Naive thymus-derived CD4-positive, alpha-beta T cell (primary cell): ENCODE measurements at places on chromosomes 4 and X. TPM values are rescaled to one million over a fixed set of nuclear protein-coding genes. Genes with fewer than 3 reads are reported as not detected.
A peak's percentile ranks its signal among the peaks of the same experiment; 100 is the strongest.

GRCh38 chr4:79574741-79575451 is 166.9 kb upstream of the GK2 start:
- no peak overlapping the region for H3K27ac ChIP-seq
- H3K36me3 ChIP-seq, result no peaks in the 10 kb centered on the region
- no peaks in the 10 kb centered on the region for H3K4me1 ChIP-seq
- H3K27me3 ChIP-seq, result no peaks in the 10 kb centered on the region
- no peak overlapping the region for H3K4me3 ChIP-seq

DNA sequence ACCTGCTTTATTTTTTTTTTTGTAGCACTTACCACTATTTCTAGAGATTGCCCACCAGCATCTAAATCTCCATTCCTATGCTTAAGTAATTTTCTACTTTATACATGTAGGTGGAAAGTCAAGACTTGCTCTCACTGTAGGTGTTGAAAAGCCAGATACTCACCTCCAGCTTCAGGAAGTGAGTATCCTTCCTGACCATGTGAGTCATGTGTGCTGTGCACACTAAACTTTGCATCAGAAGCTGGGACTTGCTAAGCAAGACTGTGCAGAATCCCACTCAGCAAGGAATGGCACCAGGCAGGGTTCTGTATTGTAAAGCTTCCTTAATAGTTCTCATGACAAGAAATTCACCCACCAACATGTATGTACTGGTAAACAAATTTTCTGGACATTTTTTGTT is 151.8 kb downstream of the POU4F2 start:
- no peaks in the 10 kb centered on the region for H3K36me3 ChIP-seq
- H3K4me1 ChIP-seq, result no peaks in the 10 kb centered on the region
- H3K4me3 ChIP-seq, result no peak overlapping the region
- no peak overlapping the region for H3K27ac ChIP-seq
- peaks cover 3% of the 10 kb centered on the region for H3K27me3 ChIP-seq

- no peak for DNase-seq
- H3K4me1 ChIP-seq, result peaks cover 11% of the 10 kb centered on the region
- no peaks in the 10 kb centered on the region for H3K36me3 ChIP-seq
- no peak overlapping the region for H3K27ac ChIP-seq
These were observed 4.0 kb downstream of the PRPS1 start for GRCh38 chrX:107632346-107632745.

GRCh38 chr4:7253837-7254236 is 61.5 kb downstream of the SORCS2 start:
- no peaks in the 10 kb centered on the region for H3K36me3 ChIP-seq
- DNase-seq, result no peak
- H3K27me3 ChIP-seq, result no peaks in the 10 kb centered on the region

FGG gene
- not detected for polyA plus RNA-seq

MAGED4B gene
- polyA plus RNA-seq, result 0.41 TPM

GRCh38 chr4:165540206-165540830 is 161.5 kb downstream of the CPE start:
- no peak overlapping the region for H3K4me3 ChIP-seq
- DNase-seq, result no peak
- no peaks in the 10 kb centered on the region for H3K4me1 ChIP-seq
- H3K27ac ChIP-seq, result no peak overlapping the region
- H3K27me3 ChIP-seq, result no peaks in the 10 kb centered on the region

DNA sequence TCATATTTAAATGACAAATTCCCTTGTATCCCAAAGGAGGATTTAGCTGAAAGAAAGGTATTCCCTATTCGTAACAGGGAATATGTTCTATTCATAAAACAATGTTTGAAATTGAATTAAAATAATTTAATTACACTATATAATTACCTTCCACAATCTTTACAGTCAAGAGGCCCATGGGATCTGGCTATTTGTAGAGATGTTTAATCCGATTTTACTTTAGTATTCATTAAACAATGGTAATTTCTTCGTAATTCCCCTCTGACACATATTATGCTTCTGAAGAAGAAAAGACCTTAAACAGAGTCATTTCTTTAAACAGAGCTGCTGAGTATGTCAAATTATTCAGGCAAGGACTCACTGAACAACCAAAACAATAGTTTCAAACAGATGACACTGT is 98.8 kb downstream of the MAGEC1 start:
- H3K4me3 ChIP-seq, result no peak overlapping the region
- no peak overlapping the region for H3K27ac ChIP-seq
- DNase-seq, result no peak
- no peaks in the 10 kb centered on the region for H3K4me1 ChIP-seq

- H3K36me3 ChIP-seq, result no peaks in the 10 kb centered on the region
- H3K4me1 ChIP-seq, result no peaks in the 10 kb centered on the region
- no peak overlapping the region for H3K27ac ChIP-seq
- no peak overlapping the region for H3K4me3 ChIP-seq
These were observed 69.2 kb downstream of the RPS6KA6 start for GRCh38 chrX:84118769-84119168.

- H3K27me3 ChIP-seq, result no peaks in the 10 kb centered on the region
- no peaks in the 10 kb centered on the region for H3K36me3 ChIP-seq
- H3K4me3 ChIP-seq, result no peak overlapping the region
These were observed 138.3 kb upstream of the PDHA2 start for GRCh38 chr4:95701500-95702170.

GRCh38 chrX:77743720-77744119 is 42.3 kb downstream of the ATRX start:
- DNase-seq, result no peak
- no peak overlapping the region for H3K27ac ChIP-seq
- H3K4me3 ChIP-seq, result no peak overlapping the region
- H3K4me1 ChIP-seq, result no peaks in the 10 kb centered on the region
- no peaks in the 10 kb centered on the region for H3K36me3 ChIP-seq

DNA sequence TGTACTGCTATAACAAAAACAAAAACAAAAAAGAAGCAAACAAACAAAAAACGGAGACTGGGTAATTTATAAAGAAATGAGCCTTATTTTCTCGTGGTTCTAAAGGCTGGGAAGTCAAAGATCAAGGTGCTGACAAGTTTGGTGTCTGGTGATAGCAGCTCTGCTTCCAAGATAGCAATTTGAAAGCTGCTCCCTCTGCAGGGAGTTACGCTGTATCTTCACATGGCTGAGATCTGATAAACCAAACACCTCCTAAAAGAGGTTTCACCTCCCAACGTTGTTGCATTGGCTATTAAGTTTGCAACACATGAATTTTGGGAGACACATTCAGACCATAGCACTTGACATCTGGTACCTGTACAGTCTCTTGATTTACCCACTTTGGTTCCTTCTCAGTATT is 854.2 kb downstream of the CENPC start:
- DNase-seq, result no peak
- H3K4me3 ChIP-seq, result no peak overlapping the region
- H3K36me3 ChIP-seq, result no peaks in the 10 kb centered on the region
- H3K27me3 ChIP-seq, result no peaks in the 10 kb centered on the region
- H3K4me1 ChIP-seq, result no peaks in the 10 kb centered on the region

DNA sequence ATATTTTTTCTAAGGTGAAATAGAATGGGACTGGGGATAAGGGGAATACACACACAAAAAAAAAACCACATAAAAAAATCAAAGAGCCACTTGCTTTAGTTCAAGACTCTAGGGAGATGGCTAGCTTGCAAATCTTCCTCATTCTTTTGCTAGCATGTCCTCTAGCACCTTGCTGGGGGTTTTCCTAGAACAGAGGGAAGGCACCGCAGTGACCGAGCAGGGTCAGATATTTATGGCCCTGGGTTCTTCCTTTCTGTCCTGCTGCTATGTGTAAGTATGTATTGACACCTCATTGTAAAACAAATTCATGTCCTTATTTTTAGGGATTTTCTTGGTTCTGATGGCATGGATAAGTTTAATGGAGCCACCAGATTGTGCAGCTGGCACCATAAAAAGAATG is 81.2 kb downstream of the SHISA3 start:
- H3K4me1 ChIP-seq, result no peaks in the 10 kb centered on the region
- DNase-seq, result no peak
- H3K36me3 ChIP-seq, result no peaks in the 10 kb centered on the region
- H3K27me3 ChIP-seq, result no peaks in the 10 kb centered on the region
- no peak overlapping the region for H3K4me3 ChIP-seq
- H3K27ac ChIP-seq, result no peak overlapping the region

GRCh38 chr4:108693819-108694218 is 43.4 kb downstream of the OSTC start:
- no peak overlapping the region for H3K27ac ChIP-seq
- H3K27me3 ChIP-seq, result no peaks in the 10 kb centered on the region
- no peaks in the 10 kb centered on the region for H3K4me1 ChIP-seq
- DNase-seq, result no peak
- no peaks in the 10 kb centered on the region for H3K36me3 ChIP-seq

DNA sequence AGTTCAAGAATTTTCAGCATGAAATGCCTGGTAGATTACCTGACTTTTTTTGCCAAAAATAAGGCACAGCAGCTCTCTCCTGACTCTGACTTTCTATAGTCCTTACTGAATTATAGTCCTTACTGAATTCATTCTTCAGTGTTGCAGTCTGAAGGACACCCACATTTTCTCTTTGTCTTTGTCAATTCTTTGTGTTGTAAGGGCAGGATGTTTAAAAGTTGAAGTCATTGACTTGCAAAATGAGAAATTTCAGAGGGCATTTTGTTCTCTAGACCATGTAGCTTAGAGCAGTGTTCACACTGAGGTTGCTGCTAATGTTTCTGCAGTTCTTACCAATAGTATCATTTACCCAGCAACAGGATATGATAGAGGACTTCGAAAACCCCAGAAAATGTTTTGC is 168.0 kb downstream of the SOWAHB start:
- DNase-seq, result no peak
- no peak overlapping the region for H3K27ac ChIP-seq
- H3K36me3 ChIP-seq, result no peaks in the 10 kb centered on the region
- H3K4me1 ChIP-seq, result no peaks in the 10 kb centered on the region

GRCh38 chr4:37892641-37893040 is 1.8 kb downstream of the TBC1D1 start:
- H3K27me3 ChIP-seq, result no peaks in the 10 kb centered on the region
- DNase-seq, result peak; percentile 18
- H3K27ac ChIP-seq, result peak overlapping the region; percentile 69
- peaks cover 10% of the 10 kb centered on the region for H3K4me1 ChIP-seq
- peak overlapping the region; percentile 51 for H3K4me3 ChIP-seq
- peaks cover 2% of the 10 kb centered on the region for H3K36me3 ChIP-seq

- no peak for DNase-seq
- no peaks in the 10 kb centered on the region for H3K27me3 ChIP-seq
- no peak overlapping the region for H3K27ac ChIP-seq
- H3K36me3 ChIP-seq, result no peaks in the 10 kb centered on the region
- no peak overlapping the region for H3K4me3 ChIP-seq
These were observed 81.0 kb downstream of the ADGRA3 start for GRCh38 chr4:22434895-22435294.

DNA sequence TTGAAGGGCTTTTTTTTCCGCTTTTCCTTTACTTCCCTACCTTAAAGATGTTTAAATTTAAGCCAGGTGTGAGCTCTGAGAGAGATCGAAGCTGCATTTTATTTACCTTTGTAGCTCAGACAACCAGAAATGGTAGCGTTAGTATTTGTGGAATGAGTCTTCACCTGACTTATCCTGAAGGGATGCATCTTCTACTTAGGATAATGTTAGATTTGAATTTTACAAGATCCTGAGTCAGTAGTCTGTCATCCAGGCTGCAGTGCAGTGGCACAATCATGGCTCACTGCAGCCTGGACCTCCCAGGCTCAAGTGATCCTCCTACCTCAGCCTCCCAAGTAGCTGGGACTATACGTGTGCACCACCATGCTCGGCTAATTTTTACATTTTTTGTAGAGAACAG is 26.2 kb downstream of the TMSB4X start:
- peaks cover 70% of the 10 kb centered on the region for H3K4me1 ChIP-seq
- H3K27ac ChIP-seq, result peak overlapping the region; percentile 77
- no peaks in the 10 kb centered on the region for H3K27me3 ChIP-seq
- DNase-seq, result no peak

DNA sequence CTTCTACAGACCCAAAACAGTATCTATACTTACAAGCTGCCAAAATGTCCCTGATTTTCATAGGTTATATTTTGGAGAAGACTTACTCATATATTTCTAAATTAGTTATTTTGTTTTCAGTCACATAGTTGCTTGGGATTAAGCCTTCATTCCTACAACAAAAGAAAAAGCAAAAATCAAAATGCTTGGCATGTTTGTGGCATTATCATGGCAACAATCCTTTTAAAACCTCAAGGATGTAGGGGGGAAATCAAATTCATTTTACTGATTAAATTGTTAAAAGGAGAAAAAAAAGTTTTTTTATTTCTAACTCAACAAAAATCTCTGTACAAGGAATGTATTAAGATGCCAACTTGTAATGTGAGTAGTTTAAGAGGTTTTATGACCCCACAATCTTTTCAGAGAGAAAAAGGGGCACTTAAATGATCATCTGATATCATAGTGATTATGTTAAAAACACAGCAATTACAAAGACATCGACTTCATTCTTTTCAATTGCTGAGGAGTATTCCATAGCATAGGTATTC is 23.5 kb downstream of the TXK start:
- no peaks in the 10 kb centered on the region for H3K27me3 ChIP-seq
- no peaks in the 10 kb centered on the region for H3K36me3 ChIP-seq
- no peak overlapping the region for H3K4me3 ChIP-seq
- no peak for DNase-seq
- peaks cover 19% of the 10 kb centered on the region for H3K4me1 ChIP-seq
- H3K27ac ChIP-seq, result no peak overlapping the region

EGFL6 gene
- not detected for polyA plus RNA-seq

- H3K36me3 ChIP-seq, result no peaks in the 10 kb centered on the region
- H3K4me3 ChIP-seq, result no peak overlapping the region
- H3K4me1 ChIP-seq, result no peaks in the 10 kb centered on the region
- no peak for DNase-seq
- no peaks in the 10 kb centered on the region for H3K27me3 ChIP-seq
- no peak overlapping the region for H3K27ac ChIP-seq
These were observed 1112.7 kb downstream of the PDHA2 start for GRCh38 chr4:96952610-96953009.

DNA sequence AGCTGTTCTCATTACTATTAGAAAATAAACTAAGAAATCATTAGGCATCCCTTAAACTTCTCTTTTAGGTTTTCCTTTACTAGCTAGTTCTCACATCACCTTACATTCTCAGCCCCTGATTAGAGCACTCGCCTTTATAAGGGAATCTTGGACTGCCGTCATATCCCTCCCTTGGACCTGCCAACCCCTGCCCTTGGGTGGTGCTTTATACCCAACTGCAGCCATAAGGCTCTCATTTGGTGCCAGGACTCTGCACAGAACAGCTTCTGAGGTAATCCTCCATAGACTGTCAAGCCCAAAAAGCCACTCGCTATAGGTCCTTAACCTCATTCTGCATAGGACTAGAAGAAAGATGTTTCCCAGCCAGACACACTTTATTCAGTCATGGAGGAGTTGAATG is 67.5 kb downstream of the NHSL2 start:
- no peaks in the 10 kb centered on the region for H3K4me1 ChIP-seq
- H3K36me3 ChIP-seq, result no peaks in the 10 kb centered on the region
- no peak overlapping the region for H3K27ac ChIP-seq
- H3K4me3 ChIP-seq, result no peak overlapping the region
- no peaks in the 10 kb centered on the region for H3K27me3 ChIP-seq
- DNase-seq, result no peak

SEC31A gene
- 130 TPM for polyA plus RNA-seq

GCNA gene
- polyA plus RNA-seq, result 0.08 TPM
